ENCODE measurements at places on chromosomes 13 and 19. TPM values are rescaled to one million over a fixed set of nuclear protein-coding genes. Genes with fewer than 3 reads are reported as not detected.

DNA sequence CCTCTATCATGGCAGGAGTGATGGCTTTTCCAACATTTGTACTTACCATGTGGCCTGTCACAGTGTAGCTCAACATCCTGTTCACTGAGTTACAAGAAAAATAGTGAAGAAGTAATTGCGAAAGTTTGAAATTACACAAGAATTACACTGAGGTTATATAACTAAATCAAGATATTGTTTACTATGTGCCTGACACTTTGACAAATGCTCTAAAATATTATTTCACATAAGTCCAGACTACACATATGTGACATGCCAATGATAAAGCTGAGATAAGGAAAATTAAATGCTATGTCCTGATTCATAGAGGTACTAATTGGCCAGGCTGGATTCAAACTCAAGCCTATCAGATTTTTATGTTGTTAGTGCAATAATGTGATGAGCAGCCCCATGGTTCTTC lies 451.7 kb downstream of the PCDH9 start:
- no peak for DNase-seq
- peaks cover 2% of the 10 kb centered on the region for H3K36me3 ChIP-seq
- no peaks in the 10 kb centered on the region for H3K27me3 ChIP-seq
- H3K4me1 ChIP-seq: peaks cover 2% of the 10 kb centered on the region
- H3K27ac ChIP-seq: no peak overlapping the region

- H3K4me1 ChIP-seq: peaks cover 26% of the 10 kb centered on the region
- DNase-seq: no peak
- H3K4me3 ChIP-seq: no peak overlapping the region
- no peaks in the 10 kb centered on the region for H3K27me3 ChIP-seq
- H3K36me3 ChIP-seq: no peaks in the 10 kb centered on the region
These were observed 760.6 kb downstream of the EFNB2 start for GRCh38 chr13:105774739-105775460.

- H3K36me3 ChIP-seq: peaks cover 20% of the 10 kb centered on the region
- peak overlapping the region; percentile 91 for H3K4me3 ChIP-seq
- no peaks in the 10 kb centered on the region for H3K27me3 ChIP-seq
These were observed 546 bp upstream of the ZNF546 start for GRCh38 chr19:39996218-39996810.

DNA sequence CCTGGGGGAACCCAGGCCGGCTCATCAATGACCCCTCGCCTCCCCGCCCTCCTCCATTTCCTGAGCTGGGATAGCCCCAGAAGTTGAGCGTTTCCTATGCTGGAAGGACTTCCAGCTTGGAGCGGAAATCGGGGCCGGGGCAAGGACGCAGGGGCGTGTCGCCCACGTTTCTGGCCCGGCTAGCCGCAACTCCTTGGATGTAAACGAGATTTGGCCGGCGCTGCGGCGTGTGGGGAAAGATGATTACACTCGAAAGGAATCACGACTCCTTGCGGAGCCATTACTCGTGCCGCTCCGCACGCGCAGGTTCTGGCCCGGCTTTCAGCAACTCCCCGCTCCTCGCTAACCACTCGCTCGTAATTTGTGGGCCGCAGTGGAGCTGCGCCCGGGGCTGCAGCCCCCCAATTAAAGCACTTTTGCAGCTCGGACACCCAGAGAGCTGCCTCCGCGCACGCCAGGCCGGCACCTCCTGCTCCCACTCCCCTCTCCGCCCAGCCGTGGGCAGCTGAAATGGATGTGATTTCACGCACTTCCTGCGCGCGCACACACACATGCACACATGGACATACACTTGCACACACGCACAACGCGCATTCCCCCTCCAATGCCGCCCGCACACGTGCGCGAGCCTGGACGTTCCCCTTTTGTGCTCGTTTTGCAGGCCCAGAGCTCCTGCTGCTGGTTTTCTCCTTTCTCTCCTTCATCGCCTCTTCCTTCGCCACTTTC lies 15.7 kb downstream of the ZIC5 start:
- H3K36me3 ChIP-seq: no peaks in the 10 kb centered on the region
- H3K4me1 ChIP-seq: peaks cover 19% of the 10 kb centered on the region
- DNase-seq: no peak
- peak overlapping the region; percentile 67 for H3K4me3 ChIP-seq
- peaks cover 96% of the 10 kb centered on the region for H3K27me3 ChIP-seq
- H3K27ac ChIP-seq: no peak overlapping the region

Gene LIN37
- 12.0 TPM for total RNA-seq

GRCh38 chr19:19270749-19271571 lies 2.1 kb downstream of the TM6SF2 start:
- DNase-seq: no peak
- H3K4me1 ChIP-seq: no peaks in the 10 kb centered on the region
- H3K27me3 ChIP-seq: peaks cover 25% of the 10 kb centered on the region
- H3K4me3 ChIP-seq: no peak overlapping the region
- no peak overlapping the region for H3K27ac ChIP-seq

DNA sequence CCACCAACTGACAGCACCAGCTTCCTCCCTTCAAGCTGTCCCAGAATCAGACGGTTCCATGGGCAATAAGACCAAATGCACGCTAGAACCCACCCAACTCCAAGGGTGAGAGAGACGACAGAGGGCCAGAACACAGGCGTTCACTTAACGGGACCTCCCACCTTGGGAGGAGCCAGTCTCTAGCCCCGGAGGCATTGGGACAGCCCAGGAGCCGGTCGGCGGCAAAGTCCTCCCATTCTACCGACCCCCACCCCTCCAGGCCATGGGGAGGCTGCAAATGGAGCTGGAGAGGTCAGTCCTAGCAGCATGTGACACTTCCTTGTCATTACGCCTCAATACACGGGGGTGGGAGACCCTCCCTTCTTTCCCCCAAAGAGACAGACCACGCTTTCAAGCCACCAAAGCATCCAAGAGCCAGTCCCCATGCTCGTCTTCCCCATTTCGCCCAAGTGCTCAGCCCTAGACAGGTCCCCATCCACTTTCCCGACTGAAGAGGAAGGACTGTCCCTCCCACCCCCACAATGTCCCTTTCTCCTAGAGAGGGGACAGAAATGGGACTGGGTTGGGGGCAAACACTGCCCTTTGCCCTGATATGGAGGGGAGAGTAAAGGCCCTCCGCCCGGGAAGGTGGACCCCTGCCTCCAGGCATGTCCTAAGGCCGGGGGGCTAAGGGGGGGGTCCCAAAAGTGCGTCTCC lies 964 bp downstream of the KHSRP start:
- peak overlapping the region; percentile 84 for H3K4me3 ChIP-seq
- H3K36me3 ChIP-seq: peaks cover 9% of the 10 kb centered on the region
- peak overlapping the region; percentile 83 for H3K27ac ChIP-seq
- peaks cover 19% of the 10 kb centered on the region for H3K4me1 ChIP-seq
- no peak for DNase-seq

Gene NLRP7
- not detected for total RNA-seq

Gene GTF3A
- total RNA-seq: 53.7 TPM
